Panc1 (cell line): ENCODE measurements at places on chromosomes 13 and 19.

- H3K36me3 ChIP-seq, result no peaks in the 10 kb centered on the region
- no peak overlapping the region for H3K27ac ChIP-seq
- no peaks in the 10 kb centered on the region for H3K27me3 ChIP-seq
- no peak for DNase-seq
- no peak overlapping the region for H3K4me3 ChIP-seq
- H3K4me1 ChIP-seq, result peaks cover 5% of the 10 kb centered on the region; the same call in 1 of the 2 replicates
These were observed 6.5 kb downstream of the FUZ start for GRCh38 chr19:49806620-49806959.

DNA sequence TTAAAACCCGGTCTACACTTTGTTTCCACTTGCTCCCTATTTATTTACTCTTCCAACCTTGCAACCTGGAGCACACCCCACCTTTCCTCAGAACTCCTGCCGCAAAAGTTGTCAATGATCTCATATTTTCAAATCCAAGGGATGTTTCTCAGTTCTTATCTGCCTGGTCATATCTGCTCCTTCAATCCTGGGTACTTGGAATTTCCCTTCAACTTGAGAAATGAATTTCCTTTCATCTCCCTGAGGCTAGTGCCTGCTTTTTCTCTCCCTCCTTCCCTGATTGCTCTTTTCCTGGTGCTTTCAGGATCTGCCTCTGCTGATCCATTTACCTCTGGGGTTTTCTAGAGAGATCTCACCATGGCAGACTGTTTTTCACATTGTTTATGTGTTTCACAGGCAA is 154.8 kb upstream of the IRS2 start:
- H3K27me3 ChIP-seq, result no peaks in the 10 kb centered on the region
- no peak for DNase-seq
- no peak overlapping the region for H3K27ac ChIP-seq
- H3K4me1 ChIP-seq, result no peaks in the 10 kb centered on the region
- no peaks in the 10 kb centered on the region for H3K36me3 ChIP-seq

GRCh38 chr13:74476365-74476764 is 342.2 kb upstream of the KLF12 start:
- H3K27me3 ChIP-seq, result no peaks in the 10 kb centered on the region
- H3K4me1 ChIP-seq, result no peaks in the 10 kb centered on the region
- no peak for DNase-seq
- no peak overlapping the region for H3K4me3 ChIP-seq

- H3K36me3 ChIP-seq, result no peaks in the 10 kb centered on the region; the same call in 1 of the 2 replicates
- H3K27ac ChIP-seq, result no peak overlapping the region
- no peak for DNase-seq
These were observed 8.0 kb downstream of the ABHD13 start for GRCh38 chr13:108226184-108226583.

- DNase-seq, result no peak
- no peak overlapping the region for H3K4me3 ChIP-seq
- H3K4me1 ChIP-seq, result no peaks in the 10 kb centered on the region
- H3K36me3 ChIP-seq, result no peaks in the 10 kb centered on the region
- no peak overlapping the region for H3K27ac ChIP-seq
These were observed 72.5 kb upstream of the FBXL3 start for GRCh38 chr13:77099415-77099814.

DNA sequence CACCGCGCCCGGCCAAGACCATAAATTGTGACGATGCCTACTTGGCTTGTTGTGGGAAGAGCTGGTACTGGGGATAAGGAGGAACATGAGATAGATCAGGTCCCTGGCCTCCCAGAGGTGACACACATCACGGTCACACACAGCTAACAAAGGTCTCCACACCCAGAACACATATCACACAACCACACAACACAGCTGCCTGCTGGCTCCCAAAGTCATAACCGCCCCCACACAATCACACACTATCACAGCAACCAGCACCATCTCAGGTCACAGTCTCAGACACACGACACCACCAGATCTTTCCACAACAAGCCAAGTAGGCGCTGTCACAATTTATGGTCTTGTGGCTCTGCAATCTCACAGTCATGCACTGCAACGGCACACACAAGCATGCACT is 5.7 kb downstream of the COL5A3 start:
- no peak overlapping the region for H3K27ac ChIP-seq
- no peak for DNase-seq
- H3K27me3 ChIP-seq, result peaks cover under 1% of the 10 kb centered on the region; the same call in 1 of the 2 replicates
- no peaks in the 10 kb centered on the region for H3K4me1 ChIP-seq
- H3K36me3 ChIP-seq, result no peaks in the 10 kb centered on the region

- no peaks in the 10 kb centered on the region for H3K4me1 ChIP-seq
- DNase-seq, result no peak
- no peak overlapping the region for H3K27ac ChIP-seq
- no peaks in the 10 kb centered on the region for H3K36me3 ChIP-seq
These were observed 22.1 kb downstream of the CLEC11A start for GRCh38 chr19:50745221-50745620.

GRCh38 chr19:55753401-55753800 is 5.5 kb upstream of the RFPL4A start:
- DNase-seq, result no peak
- no peak overlapping the region for H3K27ac ChIP-seq
- no peak overlapping the region for H3K4me3 ChIP-seq
- peaks cover 23% of the 10 kb centered on the region for H3K27me3 ChIP-seq
- no peaks in the 10 kb centered on the region for H3K4me1 ChIP-seq
- no peaks in the 10 kb centered on the region for H3K36me3 ChIP-seq

DNA sequence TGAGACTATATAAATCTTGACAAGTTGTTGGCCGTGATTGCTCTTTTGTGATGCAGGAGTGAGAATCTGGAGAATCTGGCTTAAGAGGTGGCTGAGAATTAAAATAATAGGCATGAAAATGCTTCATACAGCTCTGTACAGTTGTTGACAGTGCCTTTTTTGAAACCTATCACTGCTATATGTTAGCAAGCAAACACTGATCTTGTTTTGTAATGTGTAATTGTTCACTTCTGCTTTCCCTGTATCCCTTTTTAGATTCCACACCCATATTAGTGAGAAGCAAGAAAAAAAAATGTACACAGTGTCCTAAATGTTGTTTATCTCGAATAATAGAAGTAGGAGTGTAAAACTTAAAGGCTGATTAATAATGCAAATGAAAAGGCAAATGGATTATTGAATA is 31.1 kb downstream of the ITM2B start:
- no peak overlapping the region for H3K27ac ChIP-seq
- H3K4me1 ChIP-seq, result no peaks in the 10 kb centered on the region
- H3K36me3 ChIP-seq, result peaks cover 8% of the 10 kb centered on the region; the same call in 1 of the 2 replicates
- DNase-seq, result no peak

DNA sequence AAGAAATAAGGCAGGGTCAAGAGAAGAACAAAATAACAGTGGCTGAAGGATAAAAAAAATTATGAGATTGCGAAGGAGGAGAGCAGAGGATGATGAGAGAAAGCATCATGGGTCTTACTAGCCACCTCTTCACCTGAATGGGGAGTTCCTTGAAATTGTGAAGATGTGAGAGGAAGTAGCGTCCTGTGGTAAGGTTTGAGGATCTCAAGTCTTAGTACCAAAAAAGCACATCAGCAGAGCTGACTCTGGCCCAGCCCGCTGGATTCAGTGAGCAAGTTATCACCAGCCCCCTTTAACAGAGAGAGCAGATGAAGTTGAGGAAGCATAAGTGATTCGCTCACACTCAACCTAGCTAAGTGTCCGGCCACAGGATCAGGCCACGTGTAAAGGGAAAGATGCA is 61.8 kb downstream of the RXFP2 start:
- no peak overlapping the region for H3K27ac ChIP-seq
- no peaks in the 10 kb centered on the region for H3K27me3 ChIP-seq

DNA sequence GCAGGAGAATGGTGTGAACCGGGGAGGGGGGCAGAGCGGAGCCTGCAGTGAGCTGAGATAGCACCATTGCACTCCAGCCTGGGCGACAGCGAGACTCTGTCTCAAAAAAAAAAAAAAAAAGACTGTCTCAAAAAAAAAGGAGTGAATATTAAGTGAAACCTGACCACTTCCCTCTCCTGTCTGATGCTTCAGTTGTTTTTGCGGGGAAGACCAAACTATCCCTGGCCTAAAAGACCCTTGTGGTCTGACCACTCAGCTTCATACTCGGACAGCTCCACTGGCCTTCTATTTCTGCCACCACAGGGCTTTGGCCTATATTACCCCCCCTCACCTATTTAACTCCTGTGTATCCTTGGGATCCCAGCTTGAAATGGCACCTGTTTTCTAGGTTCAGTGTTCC is 2.3 kb downstream of the CLASRP start:
- no peaks in the 10 kb centered on the region for H3K27me3 ChIP-seq
- peaks cover 5% of the 10 kb centered on the region for H3K36me3 ChIP-seq
- no peak overlapping the region for H3K27ac ChIP-seq
- no peak for DNase-seq
- peaks cover 6% of the 10 kb centered on the region; the same call in 1 of the 2 replicates for H3K4me1 ChIP-seq

- no peak overlapping the region for H3K4me3 ChIP-seq
- H3K4me1 ChIP-seq, result peaks cover 8% of the 10 kb centered on the region
- no peak for DNase-seq
- H3K27ac ChIP-seq, result no peak overlapping the region
- no peaks in the 10 kb centered on the region for H3K27me3 ChIP-seq
- H3K36me3 ChIP-seq, result no peaks in the 10 kb centered on the region
These were observed 20.0 kb downstream of the ACP7 start for GRCh38 chr19:39104186-39104596.

DNA sequence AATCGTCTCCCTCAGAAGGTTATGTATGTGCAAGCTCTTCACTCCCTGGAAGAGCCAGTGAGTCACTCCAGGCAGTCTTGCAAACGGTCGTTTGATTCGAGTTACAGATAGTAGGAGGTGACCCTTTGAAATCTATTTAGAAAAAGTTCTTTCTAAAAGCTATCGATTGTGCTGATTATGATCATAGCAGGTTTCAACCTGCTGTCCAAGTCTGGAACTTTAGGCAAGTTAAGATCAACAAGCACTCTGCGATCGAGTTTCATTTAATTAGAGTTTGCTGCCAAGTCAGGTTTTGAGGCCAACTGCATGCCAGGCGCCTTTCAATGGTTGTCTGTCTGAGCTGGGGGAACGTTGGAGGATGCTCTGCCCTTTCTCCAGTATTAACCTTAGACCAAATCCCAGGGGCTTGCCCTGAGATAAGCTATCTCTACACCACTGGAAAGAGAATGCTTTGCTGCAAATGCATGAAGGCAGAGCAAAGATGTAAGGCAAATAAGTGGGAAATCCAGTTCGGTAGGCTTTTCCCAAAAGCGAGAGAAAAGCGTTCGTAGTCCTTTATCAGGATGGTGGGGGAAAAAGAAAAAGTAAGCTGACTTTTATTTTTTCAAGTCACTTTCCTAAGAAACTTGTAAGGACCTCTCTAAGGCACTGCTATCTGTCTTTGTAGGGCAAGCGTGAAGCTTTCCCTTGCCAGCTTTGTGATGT is 287.5 kb downstream of the ATP8A2 start:
- no peaks in the 10 kb centered on the region for H3K4me1 ChIP-seq
- no peaks in the 10 kb centered on the region for H3K27me3 ChIP-seq
- H3K4me3 ChIP-seq, result no peak overlapping the region
- no peak for DNase-seq
- H3K27ac ChIP-seq, result no peak overlapping the region
- no peaks in the 10 kb centered on the region for H3K36me3 ChIP-seq

DNA sequence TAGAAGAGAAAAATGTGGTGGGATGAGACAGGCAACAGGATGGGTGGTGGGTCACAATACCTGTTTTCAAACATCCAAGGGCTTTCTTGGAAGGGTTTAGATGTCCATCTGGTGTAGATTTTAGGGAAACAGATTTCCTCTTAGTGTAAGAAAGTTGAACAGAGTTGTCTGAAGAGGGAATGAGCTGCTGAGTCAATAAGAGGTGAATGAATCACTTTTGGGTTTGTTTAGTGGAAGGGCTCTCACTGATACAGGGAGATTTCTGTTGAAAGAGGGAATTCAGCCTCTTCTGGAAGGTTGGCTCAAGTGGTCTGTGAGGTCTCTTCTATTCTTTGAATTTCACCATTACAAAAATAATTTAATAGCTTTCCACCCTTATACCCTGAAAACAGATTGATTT is 54.6 kb downstream of the LACC1 start:
- H3K4me1 ChIP-seq, result no peaks in the 10 kb centered on the region
- DNase-seq, result no peak
- no peak overlapping the region for H3K4me3 ChIP-seq
- H3K36me3 ChIP-seq, result no peaks in the 10 kb centered on the region

DNA sequence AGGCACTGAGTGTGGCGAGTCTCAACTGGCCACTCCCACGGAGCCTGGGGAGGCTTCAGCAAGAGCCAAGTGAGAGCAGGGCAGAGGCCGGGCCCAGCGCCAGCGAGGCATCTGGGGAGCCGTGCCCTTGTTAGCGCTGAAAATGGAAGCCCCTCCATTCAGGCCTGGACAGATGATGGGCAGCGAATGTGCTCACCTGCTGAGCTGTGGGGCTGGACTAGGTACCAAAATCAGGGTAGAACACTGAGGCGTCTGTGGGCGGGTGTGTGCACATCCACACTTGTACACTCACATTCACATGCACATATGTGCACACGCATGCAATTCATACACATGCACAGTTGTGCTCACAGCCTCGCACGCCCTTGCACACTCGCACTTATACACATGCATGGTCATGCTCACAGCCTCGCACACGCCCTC is 20.7 kb downstream of the NAXD start:
- H3K4me3 ChIP-seq, result no peak overlapping the region
- H3K36me3 ChIP-seq, result no peaks in the 10 kb centered on the region
- H3K27ac ChIP-seq, result no peak overlapping the region

DNA sequence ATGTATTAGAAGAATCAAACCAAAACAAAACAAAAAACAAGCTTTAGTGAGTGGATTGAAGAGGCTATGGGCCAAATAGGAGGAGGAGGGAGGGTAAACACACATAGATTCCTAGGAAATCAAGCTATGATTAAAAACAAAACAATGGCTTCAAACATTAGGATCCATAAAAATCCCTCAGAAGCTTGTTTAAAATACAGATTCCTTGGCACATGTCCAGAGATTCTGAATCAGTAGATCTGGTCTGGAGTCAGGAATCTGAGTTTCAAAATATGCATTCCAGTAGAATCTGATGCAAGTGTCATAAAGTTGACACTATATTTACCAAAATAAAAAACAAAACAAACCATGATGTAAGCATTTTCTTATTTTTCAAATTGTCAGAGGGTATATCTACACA is 692.8 kb upstream of the SGCG start:
- no peaks in the 10 kb centered on the region for H3K4me1 ChIP-seq
- H3K4me3 ChIP-seq, result no peak overlapping the region
- H3K36me3 ChIP-seq, result no peaks in the 10 kb centered on the region
- no peak overlapping the region for H3K27ac ChIP-seq

DNA sequence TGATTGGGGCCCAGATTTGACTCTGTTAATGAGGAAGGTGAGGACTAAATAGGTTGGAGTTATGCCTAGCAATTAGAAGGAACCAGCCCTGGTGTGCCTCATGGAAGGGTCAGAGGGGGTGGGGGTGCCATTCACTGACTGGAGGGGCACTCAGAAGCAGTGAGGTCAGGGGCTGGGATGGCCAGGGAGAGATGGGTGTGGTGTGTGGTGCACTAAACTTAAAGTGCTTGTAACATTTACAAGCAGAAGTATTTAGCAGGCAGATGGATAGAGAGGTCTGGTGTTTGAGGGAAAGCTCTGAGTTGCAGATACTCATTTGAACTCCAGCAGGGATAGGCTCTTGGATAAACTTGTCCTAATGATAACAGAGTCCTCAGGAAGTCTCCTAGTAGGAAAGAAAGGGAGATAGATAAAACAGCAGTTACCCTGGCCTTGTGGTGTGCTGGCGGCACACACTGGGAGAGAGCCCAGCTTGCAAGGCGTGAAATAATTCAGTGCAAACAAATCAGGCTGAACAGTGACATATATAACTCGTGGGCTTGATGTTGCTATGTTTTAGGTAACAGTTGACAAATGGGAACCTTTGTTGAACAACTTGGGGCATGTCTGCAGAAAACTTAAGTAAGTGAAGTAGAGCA is 20.0 kb upstream of the UPF3A start:
- no peak overlapping the region for H3K4me3 ChIP-seq
- H3K36me3 ChIP-seq, result peaks cover 28% of the 10 kb centered on the region
- no peak for DNase-seq
- no peaks in the 10 kb centered on the region for H3K27me3 ChIP-seq
- no peaks in the 10 kb centered on the region for H3K4me1 ChIP-seq
- no peak overlapping the region for H3K27ac ChIP-seq
